A375 (cell line): ENCODE measurements at places on chromosomes 6 and 20. TPM values are rescaled to one million over a fixed set of nuclear protein-coding genes. Genes with fewer than 3 reads are reported as not detected.

SNAP91 gene
- total RNA-seq: 0.57 and 0.93 TPM in 2 replicates

EDN3 gene
- not detected in 2 replicates for total RNA-seq

ROS1 gene
- total RNA-seq: 0.23 and 0.29 TPM in 2 replicates

BPIFA1 gene
- not detected in 2 replicates for total RNA-seq

LGSN gene
- not detected in 2 replicates for total RNA-seq

ZNF391 gene
- total RNA-seq: 1.2 and 3.7 TPM in 2 replicates

MUC21 gene
- not detected in 2 replicates for total RNA-seq

STK4 gene
- 39.5 and 42.0 TPM in 2 replicates for total RNA-seq

TRIM40 gene
- not detected in 2 replicates for total RNA-seq

NCOA6 gene
- total RNA-seq: 6.2 and 9.5 TPM in 2 replicates

MRAP2 gene
- total RNA-seq: 0.19 and 0.49 TPM in 2 replicates

SYCP2 gene
- total RNA-seq: 0.38 and 1.5 TPM in 2 replicates

OXT gene
- total RNA-seq: not detected in 2 replicates

TBX18 gene
- 11.1 and 11.8 TPM in 2 replicates for total RNA-seq

MICB gene
- total RNA-seq: 6.1 and 7.0 TPM in 2 replicates

OR2B2 gene
- total RNA-seq: not detected in 2 replicates

PPP1R16B gene
- total RNA-seq: 0.03 and 0.08 TPM in 2 replicates

CDH26 gene
- total RNA-seq: 0.24 and 0.94 TPM in 2 replicates

AGER gene
- 0.64 and 2.6 TPM in 2 replicates for total RNA-seq

SLC12A5 gene
- not detected in 2 replicates for total RNA-seq

ADGRF5 gene
- total RNA-seq: 0.05 TPM in 1 of 2 replicates, not detected in the other

PAK5 gene
- not detected in 2 replicates for total RNA-seq

PI3 gene
- total RNA-seq: not detected in 2 replicates

CYP24A1 gene
- total RNA-seq: 0.08 TPM in 1 of 2 replicates, not detected in the other

HLA-DMA gene
- 46.9 and 55.9 TPM in 2 replicates for total RNA-seq

MRPL2 gene
- 31.0 and 31.2 TPM in 2 replicates for total RNA-seq

ADGRB3 gene
- total RNA-seq: 0.79 and 1.5 TPM in 2 replicates

SYTL3 gene
- total RNA-seq: 0.08 and 0.29 TPM in 2 replicates

RIMS1 gene
- 0.94 and 1.5 TPM in 2 replicates for total RNA-seq

DYNLT2 gene
- 1.5 and 1.6 TPM in 2 replicates for total RNA-seq

HLA-DQB1 gene
- total RNA-seq: 3.1 and 8.3 TPM in 2 replicates

ZSCAN23 gene
- total RNA-seq: not detected in 2 replicates

PEDS1 gene
- 28.9 and 36.7 TPM in 2 replicates for total RNA-seq

SGK2 gene
- total RNA-seq: 0.05 TPM in 1 of 2 replicates, not detected in the other

TGM2 gene
- 168 and 183 TPM in 2 replicates for total RNA-seq

GATA5 gene
- total RNA-seq: not detected in 2 replicates

CTCFL gene
- not detected in 2 replicates for total RNA-seq

COL19A1 gene
- 14.0 and 15.2 TPM in 2 replicates for total RNA-seq

CPXM1 gene
- 0.05 TPM in 1 of 2 replicates, not detected in the other for total RNA-seq
